Endothelial cell of umbilical vein (primary cell): ENCODE measurements at places on chromosomes 2 and 18. TPM values are rescaled to one million over a fixed set of nuclear protein-coding genes. Genes with fewer than 3 reads are reported as not detected.

DNA sequence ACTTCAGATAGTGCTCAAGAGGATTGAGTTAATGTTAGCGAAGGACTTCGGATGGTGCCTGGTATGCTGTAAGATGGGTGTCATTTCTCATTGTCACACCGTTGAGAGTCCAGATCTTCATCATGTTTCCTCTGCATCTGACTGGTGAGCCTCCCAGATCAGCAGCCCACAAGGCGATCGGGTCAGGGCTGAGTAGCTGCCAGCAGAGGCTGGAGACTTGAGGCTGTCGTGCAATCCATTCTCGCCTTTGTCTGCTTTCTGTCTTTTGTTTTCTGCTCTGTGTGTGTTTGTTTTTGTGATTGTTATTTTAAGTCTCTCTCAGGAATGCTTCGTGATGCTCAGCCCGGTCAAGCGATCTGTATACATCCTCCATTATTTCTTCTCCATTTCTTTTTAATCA lies 95.8 kb downstream of the TGOLN2 start:
- no peak for DNase-seq

- no peak for DNase-seq
Observed at GRCh38 chr2:210363261-210363660, 48.3 kb upstream of the MYL1 start.

GRCh38 chr2:59461127-59461526 lies 1092.3 kb downstream of the BCL11A start:
- no peak for DNase-seq

- no peak for DNase-seq
Observed at GRCh38 chr2:6932828-6933227, 15.6 kb downstream of the RNF144A start.

DNA sequence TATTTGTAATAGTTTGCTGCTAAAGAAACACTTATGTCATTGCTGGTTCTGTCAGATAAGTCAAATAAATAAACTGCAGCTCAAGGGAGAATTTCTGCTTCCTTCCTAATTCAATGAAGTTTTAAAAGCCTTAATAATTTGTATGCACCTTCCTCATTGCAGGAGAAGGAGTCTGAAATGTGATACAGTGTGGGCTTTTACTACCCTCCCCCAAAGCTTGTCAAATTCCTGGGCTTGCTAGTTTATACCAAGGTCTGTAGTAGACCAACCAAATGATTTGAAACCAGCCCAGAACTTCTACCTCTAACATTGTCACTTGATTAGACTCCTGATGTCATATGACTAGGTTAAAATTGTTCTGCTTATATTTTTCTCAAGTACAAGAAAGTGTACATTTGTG lies 131.8 kb downstream of the DTNA start:
- no peak for DNase-seq

The WDR33 gene
- polyA plus RNA-seq: 15.2 and 16.4 TPM in 2 replicates
